ENCODE measurements at places on chromosomes 3 and 15.

DNA sequence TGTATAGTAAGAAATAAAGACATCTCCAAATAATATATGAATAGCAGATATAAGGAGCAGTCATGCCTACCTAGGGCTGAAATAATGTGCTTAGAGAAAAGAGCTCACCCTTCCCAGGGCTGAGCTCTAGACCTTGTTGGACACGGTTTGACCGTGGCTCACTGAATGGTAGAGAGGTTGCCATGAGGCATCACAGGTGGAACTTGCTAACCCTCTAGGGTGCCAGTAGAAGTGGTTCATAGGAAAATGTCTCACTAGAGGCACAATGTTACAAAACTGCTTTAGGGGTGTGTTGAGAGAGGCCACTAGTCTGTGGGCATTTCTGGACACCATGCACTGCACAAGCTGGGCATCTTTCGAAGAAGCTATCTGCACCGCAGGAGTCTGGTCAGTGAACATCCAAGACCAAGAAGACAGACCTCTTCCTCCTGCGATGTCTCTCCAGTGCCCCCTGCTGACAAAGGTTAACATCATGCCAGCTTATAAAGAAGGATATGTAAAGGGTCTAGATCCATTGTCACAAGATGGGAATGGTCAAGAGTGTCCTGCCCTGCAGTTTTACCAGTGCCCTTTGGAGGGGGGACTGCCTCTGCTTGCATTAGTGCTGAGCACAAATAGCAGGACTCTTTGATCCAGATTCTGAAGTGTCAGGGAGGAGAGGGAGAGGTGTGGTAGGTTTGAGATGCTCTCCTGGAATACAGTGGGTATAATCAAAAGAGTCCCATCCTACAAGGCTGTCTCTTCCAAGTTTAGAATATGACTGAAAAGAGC, 266.8 kb downstream of the ZNF385D start:
- DNase-seq, result no peak

GRCh38 chr3:166274351-166275023, 437.3 kb upstream of the BCHE start:
- DNase-seq, result no peak

DNA sequence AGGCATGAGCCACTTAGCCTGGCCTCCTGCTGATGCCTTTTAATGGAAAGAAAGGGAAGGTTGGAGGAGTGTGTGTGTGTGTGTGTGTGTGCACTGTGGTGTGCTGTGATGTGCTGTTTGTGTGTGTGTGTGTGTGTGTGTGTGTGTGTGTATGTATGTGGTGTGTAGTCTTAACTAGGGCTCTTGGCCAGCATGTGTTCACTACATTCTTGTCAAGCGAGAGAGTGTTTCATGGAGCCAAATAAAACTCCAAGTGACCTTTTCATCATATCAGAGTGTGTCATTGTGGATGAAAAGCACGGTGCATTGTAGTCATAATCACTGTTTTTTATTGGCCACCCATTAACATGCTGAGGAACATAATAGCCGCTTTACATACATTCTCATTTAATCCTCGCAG, 30.8 kb upstream of the BHLHE40 start:
- DNase-seq, result no peak

DNA sequence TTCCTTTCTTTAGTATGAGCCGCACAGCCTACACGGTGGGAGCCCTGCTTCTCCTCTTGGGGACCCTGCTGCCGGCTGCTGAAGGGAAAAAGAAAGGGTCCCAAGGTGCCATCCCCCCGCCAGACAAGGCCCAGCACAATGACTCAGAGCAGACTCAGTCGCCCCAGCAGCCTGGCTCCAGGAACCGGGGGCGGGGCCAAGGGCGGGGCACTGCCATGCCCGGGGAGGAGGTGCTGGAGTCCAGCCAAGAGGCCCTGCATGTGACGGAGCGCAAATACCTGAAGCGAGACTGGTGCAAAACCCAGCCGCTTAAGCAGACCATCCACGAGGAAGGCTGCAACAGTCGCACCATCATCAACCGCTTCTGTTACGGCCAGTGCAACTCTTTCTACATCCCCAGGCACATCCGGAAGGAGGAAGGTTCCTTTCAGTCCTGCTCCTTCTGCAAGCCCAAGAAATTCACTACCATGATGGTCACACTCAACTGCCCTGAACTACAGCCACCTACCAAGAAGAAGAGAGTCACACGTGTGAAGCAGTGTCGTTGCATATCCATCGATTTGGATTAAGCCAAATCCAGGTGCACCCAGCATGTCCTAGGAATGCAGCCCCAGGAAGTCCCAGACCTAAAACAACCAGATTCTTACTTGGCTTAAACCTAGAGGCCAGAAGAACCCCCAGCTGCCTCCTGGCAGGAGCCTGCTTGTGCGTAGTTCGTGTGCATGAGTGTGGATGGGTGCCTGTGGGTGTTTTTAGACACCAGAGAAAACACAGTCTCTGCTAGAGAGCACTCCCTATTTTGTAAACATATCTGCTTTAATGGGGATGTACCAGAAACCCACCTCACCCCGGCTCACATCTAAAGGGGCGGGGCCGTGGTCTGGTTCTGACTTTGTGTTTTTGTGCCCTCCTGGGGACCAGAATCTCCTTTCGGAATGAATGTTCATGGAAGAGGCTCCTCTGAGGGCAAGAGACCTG, 13.2 kb downstream of the GREM1 start:
- DNase-seq, result no peak

- no peak for DNase-seq
These were observed 36.0 kb upstream of the CMTM8 start for GRCh38 chr3:32202496-32202895.

- DNase-seq, result no peak
These were observed 25.7 kb downstream of the PRKCI start for GRCh38 chr3:170247875-170248274.

DNA sequence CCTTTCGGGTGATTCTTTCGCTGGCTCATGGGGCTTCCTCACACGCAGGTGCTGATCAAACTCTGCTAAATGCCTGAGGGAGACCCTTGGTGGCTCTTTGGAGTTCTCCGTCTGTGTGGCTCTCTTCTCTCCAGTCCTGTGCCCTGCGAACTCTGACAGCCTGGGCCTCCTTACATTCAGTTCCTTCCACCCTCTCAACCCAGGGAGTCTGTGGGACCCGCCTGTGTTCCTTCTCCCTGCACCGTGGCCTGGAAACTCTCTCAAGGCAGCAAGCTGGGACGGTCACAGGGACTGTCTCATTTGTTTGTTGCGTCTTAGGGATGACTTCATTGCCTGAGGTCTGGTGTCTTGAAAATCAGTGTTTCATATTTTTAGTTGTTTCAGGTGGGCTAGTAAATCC, 37.0 kb upstream of the CORO2B start:
- DNase-seq, result no peak

- no peak for DNase-seq
These were observed 60.5 kb upstream of the KLF13 start for GRCh38 chr15:31265871-31266711.

DNA sequence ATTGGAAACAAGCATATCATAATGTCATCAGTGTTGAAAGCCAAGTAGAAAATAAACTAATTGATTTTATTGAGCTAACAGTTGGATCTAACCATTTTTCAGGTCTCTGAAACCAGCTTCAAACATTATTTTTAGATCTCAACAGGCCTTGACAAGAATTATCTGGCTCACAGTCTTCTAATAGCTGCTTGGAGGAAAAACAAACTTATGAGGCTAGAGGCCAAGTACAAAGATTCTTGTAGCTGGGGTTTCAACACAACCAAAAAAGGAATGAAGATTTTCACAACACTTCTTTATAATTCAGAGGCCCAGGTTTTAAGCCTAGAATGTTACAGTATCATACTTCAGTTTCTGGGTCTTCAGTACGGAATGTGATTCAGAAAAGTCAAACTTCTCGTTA, 3.7 kb downstream of the SETMAR start:
- no peak for DNase-seq

DNA sequence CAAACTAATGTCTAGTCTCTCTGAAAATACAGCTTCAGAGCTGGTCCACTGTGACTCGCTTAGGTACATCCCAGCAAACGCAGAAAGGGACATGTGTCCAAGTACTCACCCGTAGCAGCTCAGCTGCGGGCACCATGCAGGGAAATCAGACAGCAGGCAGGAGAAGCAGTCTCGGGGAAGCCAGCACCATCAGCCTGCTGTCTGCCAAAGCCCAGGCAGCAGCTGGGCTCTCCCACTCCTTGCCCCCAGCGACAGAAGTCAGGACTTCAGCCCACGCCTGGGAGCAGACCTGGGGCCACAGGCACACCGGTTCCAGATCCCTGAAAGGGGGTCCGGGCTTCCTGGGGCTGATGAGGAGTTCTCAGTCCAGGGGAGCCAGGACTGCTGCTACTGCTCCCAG, 34.9 kb downstream of the SEMA5B start:
- no peak for DNase-seq

GRCh38 chr3:31357451-31357850, 175.3 kb upstream of the STT3B start:
- no peak for DNase-seq

- no peak for DNase-seq
These were observed 32.1 kb downstream of the SRPRB start for GRCh38 chr3:133837487-133838295.

GRCh38 chr15:101607108-101607507, 45.1 kb downstream of the TM2D3 start:
- no peak for DNase-seq

GRCh38 chr15:69529961-69530633, 77.5 kb downstream of the RPLP1 start:
- no peak for DNase-seq

DNA sequence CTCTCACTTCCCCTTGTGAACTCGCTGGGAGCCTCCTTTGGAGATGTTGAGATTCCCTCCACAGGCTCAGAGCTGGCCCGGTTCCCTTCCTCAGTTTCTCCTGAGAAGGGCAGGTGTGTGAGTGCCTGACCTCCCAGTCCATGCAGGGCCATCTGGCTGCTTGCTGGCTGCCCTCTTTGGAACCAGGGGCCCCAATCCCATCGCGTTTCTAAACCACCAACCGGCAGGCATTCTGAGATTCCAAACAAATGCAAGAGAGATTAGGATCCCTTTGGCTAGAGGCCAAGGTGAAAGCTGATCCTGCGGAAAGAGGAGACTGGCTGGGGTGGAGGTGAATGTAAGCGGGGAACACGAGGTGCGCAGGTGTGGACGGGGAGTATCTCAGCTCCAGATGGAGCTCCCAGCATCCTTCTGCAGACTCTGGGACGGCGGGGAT, 2.9 kb upstream of the PRRT3 start:
- no peak for DNase-seq

DNA sequence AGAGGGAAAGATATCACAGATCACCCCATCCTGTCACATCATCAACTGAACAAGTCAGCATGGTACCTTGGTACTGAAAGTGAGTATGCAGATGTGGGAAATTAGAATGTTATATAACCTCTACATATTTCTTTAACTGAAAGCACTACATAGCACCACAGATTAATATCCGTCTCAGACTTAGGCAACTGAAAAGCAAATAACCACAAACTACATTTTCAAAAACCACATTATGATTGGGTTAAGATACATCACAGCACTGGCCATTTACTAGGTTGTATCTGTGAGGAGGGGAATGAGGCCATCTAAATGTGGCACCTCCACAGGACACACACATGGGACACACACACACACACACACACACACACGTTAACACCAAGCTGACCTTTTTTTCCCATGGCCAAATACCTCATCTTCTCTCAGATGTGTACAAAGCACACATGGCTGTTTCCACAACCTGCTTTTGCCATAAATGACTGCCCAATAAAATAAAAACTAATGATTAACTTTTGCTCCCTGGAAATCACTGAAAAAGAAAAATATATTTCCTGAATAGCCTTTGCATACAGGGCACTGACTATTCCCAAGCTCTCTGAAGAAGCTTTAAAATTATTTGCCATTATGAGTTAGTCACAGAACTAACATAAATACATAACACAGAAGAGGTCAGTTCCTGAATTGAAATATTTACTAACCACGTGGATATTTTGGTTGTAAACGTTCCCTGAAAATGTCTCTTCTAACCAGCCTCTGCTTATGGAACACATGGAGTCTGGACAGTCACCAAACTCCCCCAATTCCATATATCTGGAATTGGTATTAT, 60.1 kb downstream of the SUMF1 start:
- no peak for DNase-seq

- DNase-seq, result peak; percentile 9
These were observed 3.4 kb downstream of the VILL start for GRCh38 chr3:37993820-37994638.

DNA sequence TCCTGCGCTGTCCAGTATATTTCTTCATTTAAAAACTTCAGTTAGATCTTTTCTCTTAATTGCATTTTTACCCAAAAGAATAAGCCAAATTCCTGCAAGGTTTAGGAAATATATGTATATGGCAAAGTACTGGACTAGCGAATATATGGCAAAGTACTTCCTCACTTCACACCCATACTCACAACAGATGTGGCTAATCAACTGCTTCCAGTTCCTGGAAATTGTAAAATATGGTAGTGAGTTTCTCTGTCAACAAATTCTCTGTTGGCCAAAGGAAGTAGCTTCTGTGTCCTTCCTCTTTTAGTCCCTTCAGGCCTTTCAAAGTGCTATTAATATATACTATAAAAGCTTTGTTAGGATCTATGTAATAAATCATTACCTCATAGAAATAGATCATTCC, 22.0 kb downstream of the GPR15 start:
- DNase-seq, result no peak

DNA sequence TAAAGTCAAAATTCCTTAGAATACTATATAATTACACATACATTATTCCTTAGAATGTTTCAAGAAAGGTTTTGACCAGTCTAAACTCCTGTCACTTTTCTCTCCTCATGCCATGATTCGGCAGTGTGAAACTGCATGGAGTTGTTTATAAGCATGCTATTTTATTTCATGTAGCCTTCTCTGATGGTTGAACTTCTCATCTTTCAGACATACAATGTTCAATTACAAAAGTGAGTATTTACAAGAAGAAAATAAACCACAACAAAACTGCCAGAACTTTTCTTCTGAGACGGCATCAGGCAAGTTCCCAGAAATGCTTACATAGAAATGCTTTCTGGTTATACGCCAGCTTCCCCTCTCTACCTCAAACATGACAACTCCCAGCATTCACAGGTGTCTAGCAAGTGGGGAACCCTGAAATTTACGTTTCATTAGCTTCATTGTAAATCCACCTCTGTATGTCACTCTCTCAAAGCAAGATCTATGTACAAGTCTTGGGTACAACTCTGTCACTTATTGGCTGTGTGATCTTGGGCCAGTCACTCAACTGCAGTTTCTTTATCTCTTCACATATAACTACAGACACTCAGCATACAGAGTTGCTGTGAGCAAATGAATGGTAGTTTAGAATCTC, 42.7 kb downstream of the HDGFL3 start:
- no peak for DNase-seq

- no peak for DNase-seq
These were observed 30.2 kb upstream of the FURIN start for GRCh38 chr15:90838139-90838538.

DNA sequence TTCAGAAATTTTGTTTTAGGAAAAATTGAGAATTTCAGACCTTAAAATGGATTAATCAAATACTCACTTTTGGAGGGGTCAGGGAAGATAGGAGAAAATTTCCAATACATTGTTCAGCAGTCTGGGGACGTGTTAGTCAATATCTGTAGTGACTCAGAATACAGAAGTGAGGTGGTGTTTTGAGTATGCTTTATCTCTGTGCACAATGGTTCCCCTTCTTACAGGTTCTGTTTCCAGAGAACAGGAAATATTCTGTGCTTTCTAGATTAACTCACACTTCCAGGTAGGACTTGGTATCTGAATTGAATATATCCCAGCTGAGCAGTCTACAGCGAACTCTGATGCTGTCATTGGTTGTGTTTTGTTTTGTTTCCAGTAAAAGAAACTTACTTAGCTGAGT, 30.7 kb upstream of the CCDC54 start:
- DNase-seq, result no peak

GRCh38 chr3:143865302-143865701, 17.0 kb upstream of the SLC9A9 start:
- no peak for DNase-seq
